NCI-H82 (cell line): ENCODE measurements at places on chromosomes 13 and 19.

- DNase-seq, result no peak
Measured at GRCh38 chr13:97189928-97190327, 32.2 kb upstream of the MBNL2 start.

DNA sequence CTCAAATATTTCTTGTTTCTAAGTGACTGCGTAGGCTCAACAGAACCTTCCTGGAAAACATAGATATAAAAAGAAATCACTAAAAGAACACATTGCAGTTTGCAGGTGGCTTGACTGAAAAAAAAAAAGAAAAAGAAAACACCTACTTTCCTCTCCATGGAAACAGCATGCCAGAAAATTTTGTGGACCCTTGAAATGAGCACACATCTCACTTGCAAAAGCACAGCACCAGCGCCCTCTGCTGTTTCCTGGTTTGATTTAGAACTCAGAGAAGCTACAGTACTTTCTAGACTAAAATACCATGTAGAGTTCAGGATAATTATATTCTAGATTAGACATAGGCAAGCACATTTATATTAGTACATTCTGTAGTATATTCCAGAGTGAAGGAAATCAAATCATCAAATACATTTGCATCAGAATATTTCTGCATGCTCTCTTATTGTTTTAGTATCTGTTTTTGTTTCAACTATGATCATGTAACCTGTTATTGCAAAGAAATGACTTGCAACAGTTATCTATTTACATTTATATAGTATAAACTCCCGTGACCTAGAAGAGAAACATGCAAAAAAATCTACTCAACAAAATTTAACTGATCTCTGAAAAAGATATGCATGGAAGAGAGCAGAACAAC, 22.3 kb upstream of the XPO4 start:
- peak; percentile 94 for DNase-seq

DNA sequence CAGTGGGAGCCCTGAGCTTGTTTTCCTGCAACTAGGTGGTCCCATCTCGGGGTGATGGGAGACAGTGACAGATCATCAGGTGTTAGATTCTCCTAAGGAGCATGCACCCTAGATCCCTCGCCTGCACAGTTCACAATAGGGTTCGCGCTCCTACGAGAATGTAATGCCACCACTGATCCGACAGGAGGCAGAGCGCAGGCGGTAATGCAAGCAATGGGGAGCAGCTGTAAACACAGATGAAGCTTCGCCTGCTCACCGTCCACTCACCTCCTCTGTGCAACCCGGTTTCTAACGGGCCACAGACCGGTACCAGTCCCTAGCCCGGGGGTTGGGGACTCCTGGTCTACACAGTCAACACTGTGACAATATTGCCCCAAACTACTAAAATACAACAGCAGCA, 38.8 kb downstream of the CARD8 start:
- DNase-seq, result no peak

- DNase-seq, result no peak
Measured at GRCh38 chr13:62377838-62378237, 962.2 kb upstream of the PCDH20 start.

GRCh38 chr19:50478901-50479715, 2.5 kb upstream of the GARIN5A start:
- DNase-seq, result peak; percentile 75

- no peak for DNase-seq
Measured at GRCh38 chr19:10946958-10947657, 13.7 kb upstream of the SMARCA4 start.

DNA sequence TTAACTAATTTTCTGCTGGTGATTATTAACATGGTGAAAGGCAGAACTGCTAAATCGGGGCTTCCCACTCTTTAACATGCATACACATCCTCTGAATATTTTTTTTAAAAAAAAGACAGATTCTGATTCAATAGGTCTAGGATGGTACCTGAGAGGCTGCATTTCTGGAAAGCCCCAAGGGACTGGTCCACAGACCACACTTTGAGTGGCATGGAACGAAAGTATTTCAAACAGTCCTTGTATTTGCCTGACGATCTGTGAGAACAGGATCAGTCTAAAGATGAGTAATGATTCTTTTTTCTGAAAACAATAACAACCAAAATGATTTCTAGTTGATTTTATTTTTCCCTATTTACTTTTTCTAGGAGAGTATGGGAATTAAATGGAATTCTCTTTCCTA, 16.7 kb upstream of the SPART start:
- no peak for DNase-seq

- no peak for DNase-seq
Measured at GRCh38 chr13:40114305-40114896, 458.9 kb downstream of the COG6 start.

DNA sequence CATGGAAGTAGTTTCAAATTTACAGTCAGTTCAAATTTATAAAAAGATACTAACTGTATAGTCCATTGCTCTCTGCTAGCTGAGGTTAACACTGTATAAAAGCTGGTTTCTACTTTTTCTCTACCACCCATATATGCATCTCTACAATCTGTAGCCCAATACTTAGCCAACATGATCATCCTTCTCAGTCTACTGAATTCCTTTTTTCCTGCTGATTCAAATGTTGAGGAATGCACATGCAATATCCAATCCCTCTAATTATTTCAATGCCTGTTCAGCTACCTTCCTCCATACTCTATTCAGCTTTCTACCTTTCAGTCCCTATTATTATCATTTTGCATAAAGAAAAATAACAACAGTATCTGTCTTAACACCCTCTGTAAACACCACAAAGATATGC, 15.6 kb downstream of the KPNA3 start:
- DNase-seq, result no peak

DNA sequence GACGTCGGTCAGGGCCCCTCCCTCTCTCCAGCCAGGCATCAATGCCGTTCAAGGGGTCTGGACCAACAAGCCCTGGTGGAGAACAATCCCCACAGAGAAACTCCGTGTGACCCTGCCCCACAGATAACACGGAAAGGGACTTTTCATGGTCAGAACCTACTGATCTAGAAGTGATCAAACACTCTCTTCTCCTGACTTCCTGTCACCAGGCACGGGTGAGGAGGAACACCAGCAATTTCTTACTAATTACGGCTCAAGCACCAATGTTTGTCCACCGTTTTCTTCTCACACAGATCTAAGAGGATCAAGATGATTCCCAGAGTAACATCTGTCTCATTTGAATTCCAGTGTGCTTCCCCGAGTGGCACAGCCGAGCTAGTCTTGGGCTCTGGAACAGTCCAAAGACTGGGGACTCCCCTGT, 11.8 kb downstream of the RASA3 start:
- DNase-seq, result peak; percentile 91

- DNase-seq, result peak; percentile 37
Measured at GRCh38 chr19:13099073-13099999, 3.3 kb downstream of the LYL1 start.

DNA sequence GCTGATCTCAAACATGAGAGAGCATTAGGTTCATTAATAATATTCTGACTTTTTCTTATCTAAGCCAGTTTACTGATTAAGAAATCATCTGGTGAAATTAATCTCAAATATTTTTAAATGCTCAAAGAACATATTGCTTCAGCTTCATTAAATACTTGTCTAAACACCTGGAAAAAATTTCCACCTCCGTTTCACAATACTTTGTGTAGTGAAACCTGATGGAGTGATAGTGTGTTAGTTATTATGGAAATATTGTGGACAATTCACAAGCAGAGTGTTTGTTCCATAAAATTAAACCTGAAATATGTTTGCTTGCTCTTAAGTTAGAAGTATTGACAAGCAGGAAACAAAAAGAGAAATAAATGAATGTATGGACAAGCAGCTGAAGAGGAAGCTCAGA, 57.3 kb upstream of the RNF113B start:
- no peak for DNase-seq

DNA sequence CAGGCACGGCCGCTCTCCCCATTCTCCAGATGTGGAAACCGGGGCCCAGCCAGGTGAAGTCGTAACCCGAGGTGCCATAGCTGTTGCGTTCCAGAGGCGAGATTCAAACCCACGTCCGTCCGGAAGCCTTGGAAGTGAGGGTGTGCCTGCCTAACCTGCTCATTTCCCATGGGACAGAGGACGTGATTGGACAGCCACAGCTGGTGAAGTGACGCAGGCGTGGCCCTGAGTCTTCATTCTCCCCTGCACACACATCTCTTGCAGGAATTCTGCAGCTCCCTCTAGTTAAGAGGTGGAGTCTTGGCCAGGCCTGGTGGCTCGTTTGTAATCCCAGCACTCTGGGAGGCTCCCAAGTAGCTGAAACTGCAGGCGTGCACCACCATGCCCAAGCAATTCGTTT, 16.8 kb downstream of the MEIS3 start:
- no peak for DNase-seq

GRCh38 chr19:18433735-18434398, 4.1 kb downstream of the ISYNA1 start:
- no peak for DNase-seq
